ENCODE measurements at places on chromosomes 11 and 22.

DNA sequence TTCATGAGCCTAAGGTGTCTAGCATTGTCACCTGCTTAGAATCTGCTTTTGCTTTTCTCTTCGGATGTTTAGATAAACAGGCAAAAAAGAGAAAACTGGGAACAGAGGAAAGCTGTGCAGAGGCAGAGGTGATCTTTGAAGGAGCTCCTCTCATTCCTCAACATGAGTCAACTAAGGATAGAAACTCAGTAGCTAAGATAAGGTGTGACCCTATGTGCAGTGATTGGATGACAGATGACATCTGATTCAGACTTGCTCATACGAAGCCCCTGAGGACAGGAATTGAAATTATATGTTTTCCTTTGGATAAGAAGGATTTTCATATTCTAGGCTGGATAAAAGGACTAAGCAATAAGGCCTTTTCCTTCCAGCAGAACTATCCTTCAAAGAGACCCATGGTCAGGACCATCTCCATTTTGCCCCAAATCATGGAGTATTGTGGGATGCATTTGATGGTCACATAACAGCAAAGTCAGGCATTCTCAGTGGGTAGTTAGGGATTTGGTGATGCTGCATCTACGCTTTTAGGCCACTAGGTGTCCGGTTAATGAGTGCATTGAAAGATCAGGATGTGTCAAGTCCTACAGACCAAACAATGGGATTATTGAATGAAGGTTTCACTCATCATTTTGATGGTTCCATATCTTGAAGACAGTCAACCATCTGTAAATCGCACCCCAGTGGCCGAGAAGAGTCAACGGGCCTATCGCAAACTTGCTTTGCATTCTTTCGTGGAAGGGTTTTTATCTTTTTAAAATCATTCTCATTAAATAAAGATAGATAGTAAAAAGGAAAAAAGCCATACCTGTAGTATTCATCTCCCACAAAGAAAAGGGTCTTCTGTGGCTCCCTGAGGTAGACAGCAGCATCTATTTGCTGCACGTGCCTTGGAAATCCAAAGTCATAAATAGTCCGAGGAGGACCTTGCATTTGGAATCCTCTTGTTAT, 32.2 kb downstream of the MMP20 start:
- no peak for DNase-seq

GRCh38 chr22:37657590-37658132, 862 bp upstream of the PDXP start:
- no peak for DNase-seq

GRCh38 chr11:1300569-1301187, 8.8 kb downstream of the TOLLIP start:
- DNase-seq = no peak

DNA sequence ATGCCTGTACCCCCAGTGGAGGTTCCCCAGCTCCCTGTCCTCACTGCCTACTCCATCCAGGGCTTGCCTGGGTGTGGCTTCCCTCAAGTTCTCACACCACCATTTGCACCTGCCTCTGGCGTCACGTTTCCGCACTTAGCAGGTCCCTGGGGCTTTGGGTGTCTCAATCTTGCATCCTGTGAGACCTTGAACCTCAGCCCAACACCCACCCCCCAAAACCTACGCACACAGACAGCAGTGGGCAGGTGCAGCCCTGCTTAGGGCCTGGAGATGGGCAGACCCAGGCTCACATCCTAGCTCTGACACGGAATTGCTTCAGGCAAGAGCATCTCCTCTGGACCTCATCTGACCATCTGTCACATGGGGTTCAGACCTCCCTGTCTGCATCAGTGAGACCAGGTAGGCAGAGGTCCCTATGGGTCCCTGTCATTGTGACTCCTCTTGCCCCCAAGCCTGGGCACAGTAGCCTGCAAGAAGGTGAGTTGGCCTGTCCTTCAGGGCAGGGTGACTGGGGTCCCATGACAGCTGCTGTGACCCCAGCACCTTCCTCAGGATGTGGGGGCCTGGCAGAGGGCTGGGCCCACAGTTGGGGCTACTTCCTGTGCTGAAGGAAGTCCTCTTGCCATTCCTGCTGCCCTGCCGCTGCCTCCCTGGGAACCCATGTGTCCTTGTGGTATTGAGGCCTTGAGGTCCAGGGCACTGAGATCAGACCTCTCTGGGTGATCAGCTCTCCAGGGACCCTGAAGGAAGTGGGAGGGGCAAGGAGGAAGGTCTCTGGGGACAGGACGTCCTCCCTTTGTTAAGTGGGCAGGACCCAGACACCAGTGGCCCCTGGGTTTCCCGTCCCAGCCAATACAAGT, 2.0 kb downstream of the SIPA1 start:
- no peak for DNase-seq

GRCh38 chr11:102172127-102172848, 62.0 kb downstream of the YAP1 start:
- DNase-seq = no peak

DNA sequence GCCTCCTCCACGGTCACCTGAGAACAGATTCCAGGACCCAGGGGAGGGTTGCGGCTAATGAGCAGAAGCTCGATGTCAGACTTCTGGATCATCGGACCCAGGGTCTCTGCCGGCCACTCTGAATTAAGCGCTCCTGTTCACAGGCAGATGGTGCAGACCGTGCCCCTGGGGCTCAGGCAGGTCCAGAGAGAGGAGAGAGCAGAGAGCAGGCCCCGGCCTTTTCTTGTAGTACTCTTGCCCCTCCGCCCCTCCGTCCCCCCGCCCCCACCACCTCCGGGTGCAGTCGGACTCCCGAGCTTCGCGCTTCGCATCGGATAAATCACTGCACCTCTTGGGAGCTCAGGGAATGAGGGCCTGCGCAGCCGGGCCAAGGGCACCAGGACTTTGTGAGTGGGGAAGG, 50.3 kb downstream of the RPS6KA4 start:
- no peak for DNase-seq

DNA sequence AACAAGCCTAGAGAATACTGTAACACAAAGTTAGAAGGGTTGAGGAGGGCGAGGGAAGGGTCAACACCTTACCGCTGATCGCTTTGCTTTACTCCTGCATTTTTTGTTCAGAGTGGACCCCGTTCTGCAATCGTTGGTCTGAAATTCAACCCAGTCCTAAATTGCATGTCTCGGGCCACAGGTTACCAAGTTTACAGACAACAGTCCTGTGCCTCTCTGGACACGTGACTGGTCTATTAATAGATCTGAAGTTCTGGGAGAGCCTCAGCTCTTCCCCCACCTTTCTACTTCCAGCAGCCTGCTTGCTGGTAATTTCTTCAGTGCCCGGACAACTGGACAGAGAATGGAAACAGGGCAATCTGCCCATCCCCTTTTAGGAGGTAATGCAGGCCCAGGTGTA, 74.2 kb downstream of the STIM1 start:
- DNase-seq = no peak

- DNase-seq = no peak
Observed at GRCh38 chr11:16793009-16793408, 54.6 kb downstream of the C11orf58 start.

- no peak for DNase-seq
Observed at GRCh38 chr22:38240734-38241252, 32.0 kb downstream of the TMEM184B start.

DNA sequence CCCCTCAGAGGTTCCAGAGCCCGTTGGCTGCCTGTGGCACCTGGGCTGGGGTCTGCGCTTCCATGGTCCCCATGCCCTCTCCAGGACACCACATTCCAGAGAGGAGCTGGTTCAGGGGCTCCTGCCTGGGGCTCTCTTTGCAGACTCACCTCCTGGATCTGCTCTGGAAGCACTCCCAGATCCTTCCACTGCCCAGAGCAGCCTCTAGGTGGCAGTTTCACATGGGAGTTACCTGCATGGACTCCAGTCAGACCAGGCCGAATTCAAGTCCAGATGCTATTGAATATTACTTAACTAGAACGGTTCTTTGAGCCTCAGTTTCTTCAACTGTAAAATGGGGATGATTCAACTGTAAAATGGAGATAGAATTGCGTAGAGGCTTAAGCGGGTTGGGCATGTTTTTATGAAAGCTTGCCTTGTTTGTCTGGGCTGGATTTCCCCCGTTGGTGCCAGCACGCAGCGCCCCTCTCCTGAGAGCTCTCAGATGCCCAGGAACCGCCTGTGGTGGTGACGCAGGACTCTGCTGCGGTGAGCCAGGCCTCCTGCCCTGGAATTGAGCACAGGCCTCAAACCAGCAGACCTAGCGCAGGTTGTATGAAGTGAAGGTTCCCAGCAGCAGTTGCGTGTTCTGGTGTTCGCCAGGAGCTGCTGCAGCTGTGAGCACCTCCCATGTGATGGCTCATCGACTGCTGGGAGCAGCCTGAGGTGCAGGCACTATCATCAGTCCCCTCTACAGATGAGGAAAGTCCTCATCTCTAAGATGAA, 44.2 kb downstream of the LMO1 start:
- peak; percentile 23 for DNase-seq

- DNase-seq = no peak
Observed at GRCh38 chr11:97224396-97224795, 834.6 kb downstream of the JRKL start.

DNA sequence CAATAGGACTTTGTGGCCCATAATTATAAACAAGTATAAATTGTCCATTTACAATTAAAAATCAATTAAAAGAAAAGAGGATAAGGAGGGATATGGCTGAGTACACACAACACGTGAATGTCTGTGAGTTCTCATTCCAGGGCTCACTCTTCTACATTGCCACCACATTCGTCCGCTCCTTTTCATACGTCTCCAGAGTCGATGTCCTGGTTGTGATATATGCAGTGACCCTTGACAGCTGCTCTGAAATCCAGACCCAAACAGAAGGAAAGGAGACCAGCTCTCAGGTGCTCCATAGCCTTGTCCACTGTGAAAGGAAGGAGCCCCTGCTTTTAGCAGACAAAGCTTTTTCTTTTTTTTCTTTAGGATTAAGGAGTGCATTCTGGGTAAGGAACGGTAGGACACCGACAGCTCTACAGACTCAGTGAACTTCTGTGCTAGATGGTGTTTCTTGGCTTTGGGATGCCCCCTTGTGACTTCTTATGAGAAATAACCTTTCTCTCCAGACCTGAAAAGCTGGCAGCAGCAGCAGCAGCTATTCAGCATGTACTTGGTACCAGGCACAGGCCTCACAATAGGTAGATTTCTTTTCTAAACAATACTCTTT, 19.7 kb upstream of the DNAJB13 start:
- no peak for DNase-seq

GRCh38 chr11:63868399-63869064, 29.6 kb downstream of the MARK2 start:
- no peak for DNase-seq

GRCh38 chr11:126716456-126717083, 284.0 kb downstream of the KIRREL3 start:
- no peak for DNase-seq

DNA sequence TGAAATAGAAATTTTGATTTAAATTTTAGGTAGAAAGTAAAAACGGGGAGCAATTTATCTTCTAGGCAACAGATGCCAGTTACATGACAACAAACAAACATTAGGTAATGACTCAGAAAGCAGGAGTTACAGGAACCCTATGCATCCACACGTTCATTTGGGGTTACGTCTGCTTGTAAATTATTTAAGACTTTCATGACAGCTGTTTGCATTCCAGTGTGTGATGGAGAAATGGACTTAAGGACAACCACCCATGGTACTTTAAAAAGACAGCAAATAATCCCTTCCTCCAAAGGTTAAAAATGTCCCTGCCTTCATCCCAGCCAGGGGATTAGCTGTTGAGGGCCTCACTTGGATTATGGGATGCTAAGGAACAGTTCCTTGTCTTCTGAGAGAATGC, 11.8 kb downstream of the E2F8 start:
- DNase-seq = no peak

- DNase-seq = peak; percentile 84
Observed at GRCh38 chr22:30262917-30263741, 3.5 kb downstream of the OSM start.

GRCh38 chr22:37581504-37581903, 1.6 kb upstream of the LGALS2 start:
- no peak for DNase-seq

DNA sequence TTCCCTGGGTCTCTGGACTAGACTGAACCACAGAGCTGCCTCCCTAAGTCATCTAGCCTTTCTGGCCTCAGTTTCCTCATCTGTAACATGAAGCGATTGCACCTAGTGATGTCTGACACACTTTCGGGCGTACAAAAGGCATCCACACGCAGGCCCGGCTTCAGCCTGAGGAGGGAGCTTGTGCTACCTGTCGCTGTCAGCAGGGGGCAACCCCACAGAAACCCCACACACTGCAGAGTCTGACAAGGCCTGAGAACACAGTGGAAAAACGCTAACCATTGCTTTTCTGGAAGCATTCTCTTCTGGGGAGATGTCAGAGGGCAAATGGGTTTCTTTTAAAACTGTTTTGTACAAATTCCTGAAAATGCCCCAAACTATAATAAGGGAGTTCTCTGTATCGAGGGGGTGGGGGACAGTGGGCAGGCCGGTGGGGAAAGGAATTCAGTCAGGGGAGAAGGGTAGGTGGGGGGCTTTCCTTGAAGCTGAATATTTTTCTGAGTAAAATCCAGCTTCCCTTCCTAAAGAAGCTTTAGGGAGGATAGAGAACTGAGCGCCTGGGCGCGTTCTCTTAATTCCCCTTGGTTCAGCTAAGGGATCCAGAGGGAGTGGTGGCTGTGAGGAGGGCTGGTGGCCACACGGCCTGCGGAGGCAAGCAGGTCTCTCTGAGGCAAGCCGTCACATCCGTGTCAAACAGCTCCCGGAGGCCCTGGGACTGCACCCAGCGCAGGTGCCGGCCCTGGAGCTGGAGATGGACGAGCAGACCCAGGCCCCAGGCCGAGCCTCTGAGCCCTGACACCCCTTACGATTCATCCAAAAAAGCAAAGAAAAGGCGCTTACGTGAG, 533 bp downstream of the ELF5 start:
- DNase-seq = no peak

DNA sequence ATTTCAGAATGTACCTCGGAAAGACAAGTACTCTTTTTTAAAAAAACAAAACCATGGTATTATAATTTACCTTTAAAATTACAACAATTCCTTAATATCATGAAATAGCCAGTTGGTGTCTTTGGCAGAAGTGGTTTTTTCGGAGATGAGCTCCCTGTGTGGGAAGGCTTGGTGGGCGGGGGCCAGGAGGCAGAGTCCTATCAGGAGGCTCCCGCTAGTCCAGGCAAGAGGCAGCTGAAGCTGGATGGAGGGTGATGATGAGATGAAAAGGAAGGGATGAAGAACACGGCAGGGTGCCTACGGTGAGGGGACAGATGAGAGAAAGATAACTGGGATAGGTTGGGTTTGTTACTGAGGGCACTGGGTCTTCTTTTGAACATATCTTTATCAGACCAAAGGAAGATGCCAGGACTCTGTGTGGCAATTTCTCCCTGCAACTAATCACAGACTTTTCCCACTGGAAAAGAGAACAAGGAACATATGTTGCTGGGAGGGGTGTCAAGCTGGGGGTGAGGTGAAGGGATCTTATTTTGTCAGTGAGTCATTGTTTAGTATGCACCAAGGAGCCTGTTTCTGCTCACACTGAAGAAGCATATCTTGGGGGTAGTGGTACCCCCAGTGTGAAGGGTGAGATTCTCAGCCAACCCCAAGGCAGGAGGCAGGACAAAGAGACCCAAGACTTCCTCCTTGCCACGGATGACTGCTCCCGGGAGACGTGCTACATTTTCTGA, 91.5 kb upstream of the YWHAH start:
- no peak for DNase-seq

- no peak for DNase-seq
Observed at GRCh38 chr11:47928426-47928825, 51.9 kb upstream of the PTPRJ start.

Measured in NCI-H446 (cell line).